Lung microvascular endothelial cell (primary cell): ENCODE measurements at places on chromosomes 7 and 10. TPM values are rescaled to one million over a fixed set of nuclear protein-coding genes. Genes with fewer than 3 reads are reported as not detected.

DNA sequence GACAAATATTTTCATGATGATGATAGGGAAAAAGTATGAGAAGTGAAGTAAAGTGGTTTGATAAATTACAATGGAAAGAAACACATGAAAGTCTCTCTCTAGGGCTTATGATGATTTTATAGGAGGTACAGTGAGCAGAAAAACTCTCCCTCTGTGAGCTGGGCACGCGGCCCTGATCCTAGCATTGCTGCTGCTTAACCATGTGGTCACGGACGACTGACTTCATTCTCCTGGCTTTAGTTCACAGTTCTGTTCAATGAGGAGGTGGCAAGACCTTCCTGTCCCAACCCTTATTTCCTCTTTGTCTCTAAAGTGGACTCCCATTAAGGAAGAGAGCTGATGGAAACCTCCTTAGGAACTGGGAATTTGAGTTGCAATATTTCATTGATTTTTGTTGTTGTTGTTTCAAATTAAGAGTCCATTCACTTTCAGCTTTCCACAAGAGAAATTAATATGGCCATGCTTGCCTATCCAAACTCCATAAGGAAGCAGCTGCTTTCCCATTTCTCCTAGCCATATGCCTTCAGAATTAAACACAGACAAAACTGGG lies 8.2 kb upstream of the PON3 start:
- no peak for DNase-seq

- DNase-seq, result peak; percentile 68
These were observed 71.2 kb upstream of the KCTD7 start for GRCh38 chr7:66557214-66558200.

The UNCX gene
- total RNA-seq, result not detected in 2 replicates

GRCh38 chr7:151252961-151253711 lies 4.6 kb upstream of the SMARCD3 start:
- DNase-seq, result no peak

DNA sequence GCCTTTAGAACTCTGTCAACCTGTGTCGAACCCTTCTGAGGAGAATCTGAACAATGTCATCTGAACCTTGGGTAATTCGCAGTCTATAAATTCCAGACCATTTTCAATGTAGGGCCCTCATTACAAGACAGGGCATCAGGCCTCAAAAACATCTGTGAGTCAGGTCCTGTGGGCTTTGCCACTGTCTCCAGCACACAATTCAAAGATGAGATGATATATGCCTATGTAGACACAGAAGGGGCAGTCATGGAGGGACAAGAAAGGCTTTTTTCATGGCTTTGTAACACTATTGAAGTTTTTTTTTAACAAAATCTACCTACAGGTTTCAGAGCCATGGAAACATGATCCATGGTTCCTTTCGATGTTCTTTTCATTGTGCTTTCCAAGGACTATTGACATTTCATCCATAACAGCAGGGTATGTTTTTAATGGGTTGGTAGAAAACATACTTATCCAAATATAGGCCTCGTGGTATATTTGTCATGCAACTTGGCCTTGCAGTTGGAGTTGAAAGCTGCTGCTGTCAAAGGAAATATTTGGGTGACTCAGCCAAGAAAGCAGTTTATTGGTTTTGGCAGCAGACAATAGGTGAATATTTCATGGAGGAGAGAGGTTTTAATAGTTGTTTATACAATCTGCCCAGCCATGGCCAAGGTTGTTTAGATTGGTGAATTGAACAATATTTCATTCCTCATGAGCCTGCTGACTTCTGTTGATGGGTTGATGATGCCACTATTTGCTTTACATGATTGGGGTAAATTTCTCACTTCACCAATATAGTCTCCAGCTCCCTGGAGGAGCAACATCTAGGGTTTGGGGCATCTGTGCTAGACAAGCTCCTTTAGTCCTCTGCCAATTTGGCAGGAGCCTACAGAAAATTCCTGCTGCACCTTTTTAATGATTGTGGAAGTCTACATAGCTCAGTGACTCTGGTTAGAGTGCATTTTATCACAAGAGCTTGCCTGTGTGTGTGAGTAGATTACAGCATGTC lies 158.4 kb upstream of the TMEM72 start:
- DNase-seq, result peak; percentile 83

DNA sequence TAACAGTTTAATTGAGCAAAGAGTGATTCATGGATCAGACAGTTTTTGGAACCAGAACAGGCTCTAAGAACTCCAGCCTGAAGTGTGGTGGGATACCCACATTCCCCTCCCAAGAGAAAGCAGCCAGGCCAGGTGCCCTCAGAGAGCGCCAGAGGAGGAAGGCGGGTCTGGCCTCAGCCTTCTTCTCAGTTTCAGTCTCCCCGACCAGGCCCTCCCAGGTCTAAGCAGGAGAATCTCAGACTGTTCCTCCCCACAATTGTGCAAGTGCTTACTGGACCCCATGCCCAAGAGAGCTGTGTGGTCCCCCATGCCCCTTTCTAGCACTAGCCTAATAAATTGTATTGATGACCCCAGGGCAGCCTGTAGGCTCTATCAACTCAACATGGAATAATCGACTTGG lies 25.6 kb downstream of the PPIF start:
- no peak for DNase-seq

DNA sequence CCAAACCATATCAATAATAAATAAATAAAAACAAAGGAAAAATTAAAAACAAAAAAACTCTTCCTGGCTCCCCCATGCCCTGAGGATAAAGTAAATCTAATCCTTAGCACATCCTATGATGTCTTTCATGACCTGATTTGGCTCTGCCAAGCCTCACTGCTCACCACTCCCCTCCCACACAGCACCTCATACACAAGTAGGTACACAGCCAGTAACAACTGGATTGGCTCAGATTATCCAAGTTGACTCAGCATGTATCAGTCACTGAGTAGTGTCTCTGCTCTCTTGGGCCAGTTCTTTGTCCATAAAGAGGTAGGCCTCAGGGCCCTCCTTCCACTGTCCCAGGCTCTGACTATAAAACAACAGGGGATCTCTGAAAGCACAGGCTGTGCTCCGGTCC lies 99.6 kb downstream of the STRA8 start:
- no peak for DNase-seq
